Stimulated activated CD4-positive, alpha-beta T cell treated with anti-CD3 and anti-CD28 coated beads, TNF-alpha, amount 100 ng/mL, for 1 hour (primary cell): ENCODE measurements at places on chromosomes 4 and X.

- no peak for DNase-seq
Observed at GRCh38 chr4:158766434-158767044, 2.3 kb upstream of the FNIP2 start.

- DNase-seq: no peak
Observed at GRCh38 chrX:70434914-70435586, 9.6 kb upstream of the DLG3 start.

DNA sequence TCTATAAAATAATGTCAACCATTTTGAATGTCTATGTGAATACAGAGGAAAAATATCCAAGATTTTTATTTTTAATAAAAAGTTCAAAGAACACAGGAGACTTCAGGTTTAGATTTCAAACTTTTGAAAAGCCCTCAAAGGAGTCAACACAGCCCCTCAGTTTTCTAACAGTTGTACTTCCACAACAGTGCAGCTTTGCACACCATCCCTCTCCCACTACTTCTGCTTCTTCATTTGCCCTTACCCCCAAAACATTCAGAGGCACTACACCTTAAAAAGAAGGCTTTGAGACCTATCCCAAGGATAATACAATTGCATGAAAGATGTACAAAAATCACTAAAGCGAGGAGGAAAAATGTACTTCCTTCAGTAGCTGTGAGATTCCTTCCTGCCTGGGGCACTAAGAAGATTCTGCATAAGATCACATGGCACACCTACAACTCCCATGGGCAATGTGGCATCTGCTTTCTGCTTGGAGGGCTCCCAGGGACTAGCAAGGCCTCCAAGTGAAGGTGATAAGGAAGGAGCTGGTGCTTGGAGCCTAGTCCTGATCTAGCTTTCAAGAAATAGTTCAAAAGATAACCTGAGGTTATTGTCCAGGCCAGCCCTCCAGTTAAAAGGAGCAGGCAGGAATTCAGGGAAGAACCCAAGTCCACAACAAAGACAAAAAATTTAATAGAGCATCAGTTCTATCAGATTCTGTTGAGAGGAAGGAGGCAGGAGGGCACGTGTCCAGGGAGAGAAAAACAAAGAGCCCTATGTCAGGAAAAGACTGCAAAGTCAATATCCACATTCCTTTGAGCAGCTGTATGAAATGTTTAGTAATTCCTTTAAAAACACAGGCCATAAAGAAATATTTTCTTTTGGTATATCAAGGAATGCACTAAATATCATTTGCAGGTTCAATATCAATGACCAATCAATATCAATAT lies 19.1 kb downstream of the ARAP2 start:
- no peak for DNase-seq

DNA sequence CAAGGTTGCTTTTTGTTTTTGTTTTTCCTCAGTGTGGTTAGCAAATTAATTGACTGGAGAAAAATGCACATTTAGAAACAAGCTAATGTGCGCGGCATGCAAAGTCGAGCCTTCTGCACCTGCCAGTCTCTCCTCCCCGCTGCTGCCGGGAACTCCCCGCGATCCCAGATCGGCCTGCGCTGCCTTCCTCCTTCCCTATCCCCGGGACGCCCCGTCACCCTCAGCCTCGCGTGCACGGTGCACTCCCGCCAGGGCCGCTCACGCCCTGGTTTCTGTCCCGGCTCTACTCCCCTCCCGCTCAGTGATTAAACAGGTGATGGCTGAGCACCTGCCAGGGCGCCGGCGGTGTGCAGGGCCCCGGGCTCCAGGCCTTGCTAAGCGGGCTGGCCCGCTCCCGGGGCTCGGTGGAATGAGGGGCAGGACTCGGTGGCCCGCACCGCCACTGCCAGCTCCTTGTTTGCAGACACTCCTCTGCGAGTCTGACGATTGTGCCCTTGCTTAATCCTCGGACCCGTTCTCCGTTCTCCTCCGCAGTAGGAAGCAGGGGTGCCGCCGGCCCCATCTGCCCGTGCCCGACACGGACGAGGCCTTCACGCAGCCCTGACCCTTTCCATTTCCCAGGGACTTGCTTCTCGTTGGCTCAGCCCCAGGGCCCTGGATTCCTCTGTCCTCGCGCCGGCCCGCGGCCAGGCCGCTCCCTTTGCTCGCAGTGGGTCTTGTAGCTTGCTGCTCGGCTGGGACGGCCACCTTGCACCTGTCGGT lies 143.4 kb downstream of the TRIML1 start:
- DNase-seq: no peak

DNA sequence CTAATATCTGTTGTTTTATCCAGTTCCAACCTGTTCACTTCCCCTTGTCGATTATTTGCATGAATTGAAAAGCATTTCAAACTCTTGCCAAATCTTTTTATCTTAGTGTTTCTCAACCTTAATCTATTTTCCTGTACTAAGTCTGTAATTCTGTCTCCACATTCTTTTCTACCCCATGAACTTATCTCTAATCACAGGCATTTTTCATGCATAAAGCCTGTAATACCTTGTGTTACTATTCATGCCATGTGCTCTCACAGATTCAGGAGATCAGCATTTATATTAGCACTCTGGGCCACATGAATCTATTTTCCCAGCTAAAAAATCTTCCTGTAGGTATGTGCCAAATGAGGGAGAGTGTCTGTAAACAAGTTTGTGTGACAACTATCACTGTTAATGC lies 1360.9 kb downstream of the STIM2 start:
- DNase-seq: no peak

GRCh38 chr4:126520731-126521130 lies 1112.0 kb upstream of the INTU start:
- DNase-seq: no peak

- DNase-seq: no peak
Observed at GRCh38 chr4:88623097-88623496, 30.8 kb downstream of the HERC3 start.

GRCh38 chrX:146186540-146186939 lies 368.9 kb downstream of the SLITRK2 start:
- no peak for DNase-seq

GRCh38 chr4:78311306-78311705 lies 240.3 kb upstream of the ANXA3 start:
- no peak for DNase-seq
